ENCODE measurements at places on chromosomes 11 and 22. TPM values are rescaled to one million over a fixed set of nuclear protein-coding genes. Genes with fewer than 3 reads are reported as not detected.

CTSF gene
- 5.0 TPM for total RNA-seq

ASRGL1 gene
- total RNA-seq, result 18.3 TPM

RIN1 gene
- total RNA-seq, result 1.2 TPM

PHRF1 gene
- total RNA-seq, result 34.5 TPM

TMEM191C gene
- 5.8 TPM for total RNA-seq

SHANK3 gene
- 0.13 TPM for total RNA-seq

GRCh38 chr11:65424205-65425104 is 1.9 kb downstream of the NEAT1 start:
- peak; percentile 50 for DNase-seq

- DNase-seq, result no peak
These were observed 90.6 kb downstream of the MPPED1 start for GRCh38 chr22:43502306-43502874.

DNA sequence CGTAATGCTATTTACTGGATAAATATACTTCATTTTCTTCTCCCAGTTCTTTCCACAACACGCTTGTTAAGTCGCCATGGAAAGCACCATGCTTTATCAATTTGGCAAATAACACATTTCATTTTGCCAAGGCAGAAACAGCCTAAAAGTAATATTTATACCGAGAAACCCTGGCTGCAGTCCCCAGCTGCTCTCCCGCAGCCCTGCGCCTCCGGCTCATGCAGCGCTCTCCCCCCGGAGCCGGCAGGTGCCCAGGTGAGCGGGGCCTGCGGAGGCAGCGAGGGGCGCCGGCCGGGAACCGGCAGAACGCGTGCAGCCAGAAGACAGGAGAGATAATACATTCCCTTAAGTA is 681 bp upstream of the ARHGEF12 start:
- no peak for DNase-seq

GRCh38 chr11:119832202-119832935 is 103.4 kb upstream of the NECTIN1 start:
- DNase-seq, result peak; percentile 14

DNA sequence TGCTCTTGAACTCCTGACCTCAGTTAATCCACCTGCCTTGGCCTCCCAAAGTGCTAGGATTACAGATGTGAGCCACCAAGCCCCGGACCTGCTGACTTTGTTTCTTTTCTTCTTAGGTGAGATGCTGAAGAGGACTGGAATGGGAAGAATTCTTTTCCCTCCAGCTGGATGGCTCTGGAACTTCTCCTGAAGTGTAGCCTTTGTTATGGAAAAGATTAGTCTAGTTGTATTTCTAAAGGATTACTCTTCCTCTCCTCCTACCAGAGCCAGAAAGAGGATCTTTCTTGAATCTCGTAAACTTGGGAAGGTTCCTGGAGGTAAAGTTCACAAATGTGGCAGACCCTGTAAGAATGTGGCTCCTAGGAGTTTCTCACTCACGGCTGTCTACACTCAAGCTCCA is 95.4 kb upstream of the LARGE1 start:
- no peak for DNase-seq

GRCh38 chr11:12693479-12694182 is 19.4 kb downstream of the TEAD1 start:
- no peak for DNase-seq

- DNase-seq, result no peak
These were observed 58.5 kb upstream of the PARVA start for GRCh38 chr11:12318791-12319438.

GRCh38 chr22:43862074-43862881 is at the start of gene SULT4A1:
Gene SULT4A1, minus strand, starts transcription at chr22:43862513. Its CDS starts 131 bp downstream, at chr22:43862382.
- peak; percentile 69 for DNase-seq

DNA sequence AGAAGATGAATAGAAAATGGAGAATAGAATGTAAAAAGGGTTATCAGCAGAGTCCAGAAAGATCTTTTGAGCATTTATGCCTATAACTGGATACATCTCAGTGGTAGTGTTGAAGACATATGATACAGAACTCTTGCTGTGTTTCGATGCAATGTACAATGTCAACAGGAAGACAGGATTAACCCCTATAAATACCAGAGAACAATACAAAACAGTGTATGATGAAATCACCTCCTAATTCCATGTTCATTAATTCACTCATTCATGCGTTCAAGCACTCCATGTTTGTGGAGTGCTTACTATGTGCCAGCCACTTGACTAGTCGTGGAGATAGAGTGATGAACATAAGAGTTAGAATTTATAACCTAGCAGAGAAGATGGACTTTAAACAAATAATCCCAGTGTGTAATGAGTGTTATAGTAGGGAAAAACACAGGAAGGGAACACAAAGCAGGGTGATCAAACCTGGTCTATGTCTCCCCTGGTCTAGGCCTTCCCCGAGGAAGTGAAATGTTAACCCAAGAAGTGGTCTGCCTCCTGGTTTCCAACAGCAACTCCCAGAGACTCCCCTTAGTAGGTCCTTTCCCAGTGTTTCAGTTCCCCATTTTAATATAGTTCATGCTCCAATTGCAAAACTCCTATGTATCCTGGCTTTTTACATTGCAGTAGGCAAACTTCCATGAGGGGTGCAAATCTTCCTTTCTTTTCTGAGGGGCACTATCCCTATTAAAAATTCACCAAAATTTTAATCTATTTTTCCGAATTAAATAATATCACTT is 9.1 kb upstream of the SESN3 start:
- DNase-seq, result no peak

DNA sequence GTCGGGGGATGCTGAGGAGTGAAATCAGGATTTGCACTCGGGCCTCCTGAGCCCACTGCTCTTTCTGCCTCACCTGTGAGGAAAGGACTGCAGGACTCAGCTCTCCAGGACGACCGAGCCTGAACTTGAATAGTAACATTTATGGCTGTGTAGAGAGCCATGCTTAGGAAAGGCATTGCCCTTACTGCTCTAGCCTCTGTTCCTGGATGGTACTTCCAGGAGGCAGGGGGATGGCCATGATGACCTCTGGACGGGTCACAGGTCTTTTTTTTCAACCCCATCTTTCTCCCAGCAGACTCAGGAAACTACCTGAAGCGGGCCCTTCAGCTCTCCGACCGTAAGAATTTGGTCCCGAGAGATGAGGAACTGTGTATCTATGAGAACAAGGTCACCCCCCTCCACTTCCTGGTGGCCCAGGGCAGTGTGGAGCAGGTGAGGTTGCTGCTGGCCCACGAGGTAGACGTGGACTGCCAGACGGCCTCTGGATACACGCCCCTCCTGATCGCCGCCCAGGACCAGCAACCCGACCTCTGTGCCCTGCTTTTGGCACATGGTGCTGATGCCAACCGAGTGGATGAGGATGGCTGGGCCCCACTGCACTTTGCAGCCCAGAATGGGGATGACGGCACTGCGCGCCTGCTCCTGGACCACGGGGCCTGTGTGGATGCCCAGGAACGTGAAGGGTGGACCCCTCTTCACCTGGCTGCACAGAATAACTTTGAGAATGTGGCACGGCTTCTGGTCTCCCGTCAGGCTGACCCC is 11.3 kb downstream of the ANKK1 start:
- DNase-seq, result no peak

DNA sequence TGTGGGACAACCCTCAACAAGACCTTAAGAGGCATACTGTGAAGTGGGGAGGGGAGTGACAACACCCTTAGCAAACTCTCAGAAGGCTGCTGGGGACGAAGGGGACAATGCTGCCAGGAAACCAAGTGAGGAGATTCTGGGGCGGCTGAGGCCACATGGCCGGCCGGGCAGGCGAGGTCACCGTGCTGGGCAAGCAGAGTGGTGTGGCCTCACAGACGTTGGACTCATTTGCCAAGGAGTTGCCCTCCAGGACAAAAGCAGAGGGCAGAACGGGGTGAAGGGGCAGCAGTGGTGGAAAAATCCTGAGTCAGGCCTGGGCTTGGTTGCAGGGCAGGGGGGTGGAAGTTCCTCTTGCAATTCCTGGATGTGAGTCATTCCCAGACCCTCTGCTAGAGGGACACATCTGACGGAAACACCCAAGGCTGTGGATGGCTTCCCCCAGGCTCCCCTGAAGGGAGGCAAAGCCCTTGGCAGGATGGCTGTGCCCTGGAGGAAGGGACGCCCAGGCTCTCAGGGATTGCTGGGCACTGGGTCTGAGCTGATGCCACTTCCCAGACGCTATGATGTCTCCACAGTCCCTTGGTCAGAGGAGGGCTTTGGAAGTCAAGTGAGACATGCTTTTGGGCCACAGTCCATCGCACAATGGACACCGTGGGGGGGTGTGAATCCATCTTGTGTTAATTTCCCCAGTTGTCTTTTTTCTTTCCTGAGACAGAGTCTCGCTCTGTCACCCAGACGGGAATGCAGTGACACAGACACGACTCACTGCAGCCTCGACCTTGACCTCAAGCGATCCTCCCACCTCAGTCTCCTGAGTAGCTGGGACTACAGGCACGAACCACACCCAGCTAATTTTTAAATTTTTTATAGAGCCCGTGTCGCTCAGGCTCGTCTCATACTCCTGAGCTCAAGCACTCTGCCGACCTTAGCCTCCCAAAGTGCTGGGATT is 16.2 kb upstream of the SHANK3 start:
- no peak for DNase-seq

DNA sequence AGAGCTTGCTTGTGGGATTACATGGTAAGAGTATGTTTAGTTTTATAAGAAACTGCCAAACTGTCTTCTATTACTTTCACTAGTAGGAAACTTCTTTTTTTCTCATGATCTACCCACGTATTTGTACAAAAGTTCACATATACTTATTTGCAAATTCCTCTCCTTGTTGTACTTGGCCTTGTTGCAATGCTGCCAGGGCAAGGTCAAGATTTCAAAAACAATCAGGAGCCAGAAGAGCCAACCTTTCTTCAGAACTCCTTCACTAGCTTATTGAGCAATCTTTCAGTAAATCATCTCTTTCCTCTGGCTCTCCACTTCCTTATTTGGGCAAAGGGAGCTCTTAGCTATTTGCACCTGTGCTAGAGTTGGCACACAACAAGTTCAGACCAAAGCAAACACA is 9.7 kb downstream of the SRSF8 start:
- DNase-seq, result no peak

GRCh38 chr11:57290288-57290687 is 34.5 kb downstream of the TNKS1BP1 start:
- no peak for DNase-seq

GRCh38 chr11:83449338-83449913 is 163.3 kb upstream of the CCDC90B start:
- no peak for DNase-seq

DNA sequence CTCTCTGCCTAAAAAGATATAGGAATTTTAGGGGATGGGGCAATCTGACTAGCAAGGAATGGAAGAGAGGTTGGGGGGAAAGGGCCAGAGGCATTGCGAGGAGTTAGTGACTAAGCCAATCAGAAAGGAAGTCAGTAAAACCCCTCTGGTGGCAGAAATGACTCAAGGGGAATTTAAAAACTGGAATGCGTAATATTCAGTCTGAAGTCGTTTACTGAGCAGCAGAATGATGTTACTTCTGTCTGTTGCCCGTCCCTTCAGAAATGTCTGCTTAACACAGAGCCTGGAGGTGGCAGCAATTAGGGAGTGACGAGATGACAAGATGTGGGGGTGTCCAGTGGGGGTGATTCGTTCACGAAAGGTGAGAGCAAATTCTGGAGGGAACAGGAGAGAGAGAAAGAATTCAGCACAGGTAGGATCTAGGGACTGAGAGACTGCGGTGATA is 107.7 kb upstream of the CLMP start:
- no peak for DNase-seq

- no peak for DNase-seq
These were observed 36.8 kb upstream of the ADORA2A start for GRCh38 chr22:24390576-24390975.

DNA sequence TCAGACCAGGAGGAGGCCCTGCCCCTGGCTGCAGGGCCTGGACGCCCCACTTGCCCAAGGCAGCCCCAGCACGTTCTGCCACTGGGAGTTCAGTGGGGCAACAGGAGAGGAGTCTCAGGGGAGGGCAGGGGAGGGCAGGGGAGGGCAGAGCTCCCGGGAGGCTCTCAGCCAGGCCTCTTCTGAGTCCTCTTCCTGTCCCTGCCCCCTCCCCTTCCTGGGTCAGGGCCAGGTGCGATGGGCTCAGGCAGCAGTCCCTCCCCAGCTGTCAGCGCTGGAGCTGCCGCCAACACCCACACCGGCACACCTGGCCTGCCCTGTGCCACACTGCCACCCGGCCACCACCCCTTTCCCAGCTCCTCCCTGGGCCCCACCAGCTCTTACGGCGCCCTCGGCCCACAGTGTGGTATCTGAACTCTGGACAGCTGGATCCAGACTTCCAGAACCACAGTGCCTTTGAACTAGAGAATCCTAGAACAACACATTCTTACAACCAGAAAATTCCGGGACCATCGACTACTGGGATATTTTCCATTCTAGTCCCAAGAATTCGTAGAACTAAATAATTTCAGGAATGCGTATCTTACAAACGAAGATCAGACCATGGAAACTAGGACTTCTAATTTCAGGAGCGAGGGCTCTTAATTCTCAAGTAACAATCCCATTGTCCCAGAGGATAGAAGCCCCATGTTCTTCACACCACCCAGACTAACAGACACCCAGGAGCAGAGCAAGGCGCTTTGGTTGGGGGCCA is 21.8 kb downstream of the RPL3 start:
- no peak for DNase-seq

DNA sequence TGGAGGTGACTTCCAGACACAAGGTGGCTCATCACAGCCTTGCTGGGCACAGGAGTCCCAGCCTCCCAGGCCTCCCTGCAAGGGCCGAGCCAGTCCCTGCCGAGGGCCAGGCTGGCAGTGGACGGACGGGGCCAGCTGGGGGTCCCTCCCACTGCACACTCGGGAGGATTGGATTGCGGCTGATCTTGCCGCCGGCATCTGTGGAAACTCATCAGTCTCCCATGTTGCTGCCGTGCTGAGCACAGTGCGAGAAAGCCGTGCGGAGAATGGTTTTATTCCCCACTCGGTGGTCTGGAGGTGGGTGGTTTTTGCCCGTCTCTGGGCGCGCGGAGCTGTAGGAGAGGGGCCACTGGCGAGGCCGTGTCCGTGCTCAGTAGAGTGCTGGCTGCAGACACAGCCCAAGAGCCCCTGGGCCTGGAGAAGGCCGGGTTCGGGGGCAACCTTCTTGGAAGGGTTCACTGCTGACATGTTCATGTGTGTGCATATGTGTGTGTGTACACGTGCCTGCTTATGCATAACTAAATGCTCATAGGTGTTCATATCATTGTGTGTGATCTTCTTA is 1246.4 kb downstream of the BRD1 start:
- no peak for DNase-seq

DNA sequence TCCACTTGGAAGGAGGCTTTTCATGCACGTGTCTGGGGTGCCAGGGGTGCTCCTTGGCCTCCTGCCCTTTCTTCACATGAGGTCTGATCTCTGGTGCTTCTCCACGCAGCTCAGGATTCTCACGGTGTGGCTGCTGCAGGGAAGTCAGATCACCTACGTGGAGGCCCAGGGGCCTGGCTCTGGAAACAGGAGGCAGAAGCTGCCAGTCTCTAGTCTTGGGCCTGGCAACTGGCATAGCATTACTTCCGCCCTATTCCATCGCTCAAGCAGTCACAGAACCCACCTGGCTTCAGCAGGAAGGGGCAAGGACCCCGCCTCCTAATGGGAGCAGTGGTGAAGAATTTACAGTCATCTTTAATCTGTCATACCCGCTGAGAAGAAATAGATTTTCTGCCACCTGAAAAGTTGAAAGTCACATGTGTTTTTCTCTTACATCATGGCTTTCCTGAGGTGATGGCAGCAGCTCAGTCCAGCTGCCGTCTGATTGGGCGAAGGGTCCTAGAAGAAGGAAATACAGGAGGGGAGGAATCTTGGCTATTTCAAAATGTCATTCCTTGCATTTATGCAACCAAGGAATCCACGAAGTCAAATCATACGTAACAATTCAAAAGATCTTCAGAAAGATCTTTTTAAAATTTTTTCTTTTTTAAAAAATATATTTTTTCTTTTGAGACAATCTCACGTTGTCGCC is 50.1 kb upstream of the DKK3 start:
- no peak for DNase-seq
